Fibroblast of the aortic adventitia (primary cell): ENCODE measurements at places on chromosomes 4 and X. TPM values are rescaled to one million over a fixed set of nuclear protein-coding genes. Genes with fewer than 3 reads are reported as not detected.

DCAF8L2 gene
- total RNA-seq = not detected in 2 replicates

SCOC gene
- 30.9 and 92.7 TPM in 2 replicates for total RNA-seq

DNA sequence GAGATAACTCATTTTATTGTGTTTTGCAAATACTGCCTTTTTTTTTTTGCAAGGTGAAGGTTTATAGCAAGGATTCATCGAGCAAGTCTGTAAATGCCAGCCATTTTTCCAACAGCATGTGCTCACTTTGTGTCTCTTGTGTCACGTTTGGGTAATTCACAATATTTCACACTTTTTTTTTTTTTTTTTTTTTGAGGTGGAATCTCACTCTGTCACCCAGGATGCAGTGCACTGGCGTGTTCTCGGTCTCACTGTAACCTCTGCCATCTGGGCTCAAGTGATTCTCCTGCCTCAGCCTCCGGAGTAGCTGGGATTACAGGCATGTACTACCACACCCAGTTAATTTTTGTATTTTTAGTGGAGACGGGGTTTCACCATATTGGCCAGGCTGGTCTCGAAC lies 1.9 kb downstream of the RNF4 start:
- DNase-seq = no peak

DNA sequence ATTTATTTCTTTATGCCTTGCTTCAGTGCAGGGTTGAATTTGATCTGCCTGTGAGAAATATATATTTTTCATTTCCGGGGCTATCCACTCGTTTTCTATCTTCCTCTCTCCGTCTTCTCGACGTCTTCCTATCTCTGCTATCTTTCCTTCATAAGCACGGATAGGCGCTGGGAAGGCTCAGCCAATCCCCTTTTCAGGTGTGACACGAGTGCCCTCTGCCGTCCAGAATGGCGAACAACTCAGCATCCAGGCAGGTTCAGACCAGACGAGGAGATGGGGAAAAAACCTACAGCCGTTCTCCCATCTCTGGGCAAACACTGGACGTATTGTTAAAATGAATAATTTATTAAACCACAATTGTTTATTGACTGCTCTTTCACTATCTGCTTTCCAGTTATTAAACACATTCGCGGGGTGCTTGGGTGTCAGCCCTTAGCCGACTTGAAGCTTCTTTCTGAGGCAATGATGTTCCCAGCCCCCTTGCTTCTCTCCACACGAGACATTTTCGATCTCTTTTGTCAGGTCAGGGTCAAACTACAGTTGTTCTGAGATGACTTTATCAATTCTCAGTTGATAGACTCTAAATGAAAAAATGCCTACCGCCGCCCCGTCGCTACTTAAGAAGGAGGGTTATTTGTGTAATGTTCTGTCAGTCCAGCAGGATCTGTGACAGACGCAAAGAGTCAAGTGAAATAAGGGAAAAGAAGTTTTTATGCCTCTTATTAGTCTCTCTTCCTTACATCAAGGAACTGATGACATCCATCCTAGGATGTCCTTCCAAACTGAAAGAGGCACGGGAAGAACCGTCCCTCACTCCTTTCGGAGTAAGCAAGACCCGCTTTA lies 96.3 kb upstream of the NOCT start:
- peak; percentile 71 for DNase-seq

DNA sequence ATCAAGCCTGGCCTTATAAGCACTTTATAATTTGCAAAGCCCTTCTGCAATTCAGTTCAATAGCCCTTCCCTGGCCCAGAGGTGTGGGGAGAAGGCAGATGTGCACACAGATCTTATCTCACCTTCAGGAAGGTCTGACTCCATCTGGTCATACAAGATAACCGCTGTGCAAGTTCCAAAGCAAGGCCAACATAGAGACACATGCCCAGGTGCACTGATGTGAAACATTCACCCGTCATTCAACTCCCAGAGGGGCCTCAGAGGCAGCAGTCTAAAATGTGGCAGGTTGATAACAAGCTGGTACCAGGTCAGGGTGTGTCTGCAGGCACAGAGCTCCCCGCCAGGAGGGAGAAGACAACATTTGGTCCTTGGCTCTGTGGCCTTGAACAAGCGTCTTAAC lies 10.9 kb upstream of the WFS1 start:
- DNase-seq = no peak

DNA sequence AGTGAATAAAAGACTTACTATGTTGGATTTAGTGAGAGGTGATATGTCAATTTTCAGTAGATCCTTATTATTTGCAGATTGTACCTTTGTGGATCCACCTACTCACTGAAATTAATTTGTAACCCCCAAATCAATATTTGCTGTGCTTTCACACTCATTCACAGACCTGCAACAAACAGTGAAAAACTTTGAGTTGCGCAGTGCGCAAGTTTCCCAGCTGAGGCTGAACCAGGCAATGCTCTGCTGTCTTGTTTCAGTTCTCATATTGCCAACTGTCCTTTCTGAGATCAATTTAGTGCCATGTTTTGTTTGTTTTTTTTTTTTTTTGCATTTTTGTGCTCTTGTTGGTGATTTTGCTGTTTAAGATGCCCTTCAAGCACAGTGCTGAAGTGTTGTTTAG lies 40.8 kb upstream of the LEF1 start:
- no peak for DNase-seq
